ENCODE measurements at places on chromosomes 2 and 18. TPM values are rescaled to one million over a fixed set of nuclear protein-coding genes. Genes with fewer than 3 reads are reported as not detected.

DNA sequence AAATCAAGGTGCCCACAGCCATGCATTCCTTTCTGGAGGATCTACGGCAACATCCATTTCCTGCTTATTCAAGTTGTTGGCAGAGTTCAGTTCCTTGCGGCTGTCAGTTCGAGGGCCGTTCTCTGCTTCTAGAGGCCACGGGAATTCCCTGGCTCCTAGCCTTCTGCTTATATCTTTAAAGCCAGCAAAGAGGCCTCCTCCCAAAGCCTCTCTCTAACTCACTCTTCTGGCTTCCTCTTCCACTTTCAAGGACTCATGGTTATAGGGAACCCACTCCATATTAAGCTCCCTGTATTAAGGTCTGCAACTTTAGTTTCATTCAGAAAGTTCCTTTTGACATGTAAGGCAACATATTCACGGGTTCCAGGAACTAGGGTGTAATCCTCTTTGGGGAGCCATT lies 150.1 kb upstream of the RMP24 start:
- peak overlapping the region; percentile 9 for H3K27ac ChIP-seq
- H3K27me3 ChIP-seq = no peaks in the 10 kb centered on the region
- peaks cover 58% of the 10 kb centered on the region for H3K4me1 ChIP-seq
- peaks cover 21% of the 10 kb centered on the region for H3K36me3 ChIP-seq
- H3K4me3 ChIP-seq = no peak overlapping the region

DNA sequence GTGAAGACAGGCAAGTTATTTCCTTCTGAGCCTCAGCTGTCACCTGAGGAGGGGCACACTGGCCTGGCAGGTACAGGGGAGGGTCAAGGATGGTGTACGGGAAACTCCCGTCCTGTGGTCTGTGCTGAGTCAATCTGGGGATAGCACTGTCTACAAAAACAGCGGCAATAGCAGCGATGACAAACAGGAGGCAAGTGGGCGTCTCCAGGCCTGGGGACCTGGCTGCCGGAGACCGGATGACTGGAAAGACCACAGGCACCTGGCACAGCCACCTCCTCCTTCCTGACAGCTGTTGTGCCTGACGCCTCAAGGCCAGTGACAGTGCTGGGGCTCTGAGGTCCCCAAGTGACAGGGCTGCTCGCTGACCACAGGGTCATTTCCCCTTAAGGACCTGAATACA lies 202.1 kb upstream of the HS6ST1 start:
- no peak for DNase-seq
- H3K4me3 ChIP-seq = no peak overlapping the region
- H3K4me1 ChIP-seq = peaks cover 14% of the 10 kb centered on the region

- H3K4me3 ChIP-seq = no peak overlapping the region
- no peak for DNase-seq
- H3K4me1 ChIP-seq = peaks cover 12% of the 10 kb centered on the region
- H3K36me3 ChIP-seq = no peaks in the 10 kb centered on the region
Measured at GRCh38 chr2:142841788-142842187, 35.7 kb upstream of the KYNU start.

DNA sequence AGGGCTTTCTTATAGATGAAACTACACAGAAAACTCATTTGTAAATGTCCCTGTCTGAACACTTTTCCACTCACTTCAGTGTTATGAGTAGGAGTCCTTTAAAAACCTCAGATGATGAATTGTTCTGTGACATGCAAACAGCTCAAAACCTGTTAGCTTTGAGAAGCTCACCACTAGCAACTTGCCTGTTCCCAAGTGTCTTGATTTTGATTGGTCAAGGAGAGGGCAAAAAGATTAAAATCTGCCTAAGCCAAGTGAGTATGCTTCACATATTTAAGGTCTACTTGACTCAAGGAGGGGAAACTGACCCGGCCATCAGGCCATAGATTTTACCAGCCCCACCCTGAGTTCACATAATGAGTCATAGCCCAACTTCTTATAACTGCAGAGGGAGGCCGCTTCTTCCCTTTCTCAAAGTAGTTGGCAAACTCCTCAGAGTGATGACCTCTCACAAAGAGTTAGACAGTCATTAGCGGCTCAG lies 45.2 kb upstream of the MEIS1 start:
- DNase-seq = no peak
- peak overlapping the region; percentile 80 for H3K4me3 ChIP-seq

- H3K4me3 ChIP-seq = no peak overlapping the region
- H3K27me3 ChIP-seq = peaks cover 2% of the 10 kb centered on the region
- no peak for DNase-seq
- H3K4me1 ChIP-seq = no peaks in the 10 kb centered on the region
Measured at GRCh38 chr2:85986121-85986520, 97.3 kb upstream of the ST3GAL5 start.

DNA sequence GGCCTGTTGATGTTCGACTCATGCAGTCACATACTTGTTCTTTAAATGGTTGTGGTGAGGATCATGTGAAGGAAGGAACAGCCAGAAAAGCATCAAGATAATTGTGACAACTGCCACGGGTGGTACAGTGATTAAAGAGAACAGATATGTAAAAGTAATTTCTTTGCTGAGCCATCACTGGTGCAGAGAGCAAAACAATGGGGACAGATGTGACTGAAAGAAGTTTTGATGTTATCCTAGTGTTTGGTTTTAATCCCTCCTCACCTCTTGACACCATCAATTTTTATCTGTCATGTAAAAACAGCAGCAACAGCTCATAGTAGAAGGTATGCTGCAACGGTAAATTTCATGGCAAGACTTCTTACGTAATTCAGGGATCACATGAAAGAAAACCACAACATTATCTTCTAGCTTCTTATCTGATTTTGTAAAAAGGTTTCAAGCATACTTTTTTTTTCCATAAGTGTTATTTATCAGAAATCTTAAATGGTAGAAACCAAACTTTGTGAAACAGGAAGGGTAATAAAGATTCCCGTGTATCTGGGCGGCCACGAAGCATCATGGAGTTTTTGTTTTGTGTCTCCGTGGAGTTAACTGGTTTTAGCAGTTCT lies 65.2 kb downstream of the PLCL1 start:
- H3K4me1 ChIP-seq = peaks cover 18% of the 10 kb centered on the region
- H3K4me3 ChIP-seq = no peak overlapping the region
- no peak for DNase-seq
- no peak overlapping the region for H3K27ac ChIP-seq
- H3K36me3 ChIP-seq = no peaks in the 10 kb centered on the region

- no peak overlapping the region for H3K27ac ChIP-seq
- no peak for DNase-seq
- H3K27me3 ChIP-seq = no peaks in the 10 kb centered on the region
- H3K36me3 ChIP-seq = no peaks in the 10 kb centered on the region
- no peak overlapping the region for H3K4me3 ChIP-seq
Measured at GRCh38 chr2:141515931-141516330, 614.9 kb downstream of the LRP1B start.

- peaks cover 11% of the 10 kb centered on the region for H3K4me1 ChIP-seq
- no peak overlapping the region for H3K27ac ChIP-seq
- H3K36me3 ChIP-seq = peaks cover 20% of the 10 kb centered on the region
- peak; percentile 77 for DNase-seq
Measured at GRCh38 chr2:74474899-74475298, 2.4 kb upstream of the MRPL53 start.

- H3K4me1 ChIP-seq = no peaks in the 10 kb centered on the region
- H3K4me3 ChIP-seq = no peak overlapping the region
- no peak for DNase-seq
- peaks cover 28% of the 10 kb centered on the region for H3K36me3 ChIP-seq
- no peak overlapping the region for H3K27ac ChIP-seq
- H3K27me3 ChIP-seq = no peaks in the 10 kb centered on the region
Measured at GRCh38 chr2:203280428-203281064, 41.7 kb downstream of the CYP20A1 start.

DNA sequence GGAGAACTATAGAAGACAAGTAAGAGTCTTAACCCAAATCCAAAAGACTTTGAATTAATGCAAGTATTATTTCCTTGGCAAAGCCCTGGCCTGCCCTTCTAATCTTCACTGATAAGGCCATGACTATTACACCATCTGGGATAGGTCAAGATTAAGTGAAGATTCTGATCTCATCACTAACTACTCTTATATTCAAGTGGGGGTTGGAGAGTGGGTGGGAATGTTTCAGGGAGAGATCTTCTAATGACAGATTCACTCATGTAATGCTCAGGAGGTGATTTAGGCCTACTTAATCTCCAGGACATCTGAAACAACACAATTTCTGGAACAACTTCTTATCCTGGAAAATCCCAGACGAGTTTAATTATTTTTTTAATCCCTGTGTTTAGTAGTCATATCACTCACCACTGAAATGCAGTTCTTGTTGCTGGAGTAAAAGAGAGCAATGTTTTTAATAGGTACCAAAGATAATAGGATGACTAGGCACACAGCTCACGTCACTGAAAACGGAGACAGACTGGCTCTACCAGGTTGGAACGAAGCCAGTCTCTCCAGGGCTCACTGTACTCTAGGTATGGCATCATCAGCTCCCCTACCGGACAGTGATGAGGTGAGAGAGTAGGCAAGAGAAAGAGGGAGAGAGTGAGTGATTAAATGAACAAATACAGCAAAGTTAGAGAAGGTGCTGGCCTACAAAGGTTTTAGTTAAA lies 133.1 kb downstream of the NCKAP5 start:
- no peak overlapping the region for H3K4me3 ChIP-seq
- H3K27me3 ChIP-seq = no peaks in the 10 kb centered on the region
- peaks cover 9% of the 10 kb centered on the region for H3K4me1 ChIP-seq
- no peak overlapping the region for H3K27ac ChIP-seq
- no peak for DNase-seq

- H3K4me3 ChIP-seq = no peak overlapping the region
- no peaks in the 10 kb centered on the region for H3K27me3 ChIP-seq
- H3K36me3 ChIP-seq = no peaks in the 10 kb centered on the region
- no peak overlapping the region for H3K27ac ChIP-seq
- no peaks in the 10 kb centered on the region for H3K4me1 ChIP-seq
Measured at GRCh38 chr2:182890305-182890704, 23.9 kb upstream of the FRZB start.

DNA sequence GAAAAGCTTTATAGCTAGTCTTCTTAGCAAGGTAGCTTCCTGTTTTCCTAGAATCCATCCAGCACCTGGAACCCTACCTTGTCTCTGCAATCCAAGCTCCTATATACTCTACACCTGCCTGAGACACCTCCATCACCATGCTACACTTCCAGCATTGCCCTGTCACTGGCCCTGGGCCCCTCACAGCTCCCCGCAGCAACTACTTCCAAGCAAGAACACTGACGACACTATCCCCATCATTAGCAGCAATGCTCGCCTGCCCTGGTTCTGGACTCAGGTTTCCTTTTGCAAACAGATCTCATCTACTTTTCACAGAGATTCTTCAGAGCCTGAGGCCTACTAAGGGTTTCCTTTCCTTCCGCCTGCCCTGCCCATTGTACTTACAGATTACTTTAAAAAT lies 121.1 kb downstream of the DTNB start:
- H3K36me3 ChIP-seq = no peaks in the 10 kb centered on the region
- no peak overlapping the region for H3K4me3 ChIP-seq
- H3K27me3 ChIP-seq = no peaks in the 10 kb centered on the region
- peak overlapping the region; percentile 55 for H3K27ac ChIP-seq
- H3K4me1 ChIP-seq = peaks cover 16% of the 10 kb centered on the region

- H3K27me3 ChIP-seq = no peaks in the 10 kb centered on the region
- DNase-seq = no peak
- no peak overlapping the region for H3K4me3 ChIP-seq
- no peaks in the 10 kb centered on the region for H3K36me3 ChIP-seq
- peaks cover 5% of the 10 kb centered on the region for H3K4me1 ChIP-seq
Measured at GRCh38 chr2:83851066-83851465, 608.0 kb downstream of the SUCLG1 start.

GRCh38 chr2:14015113-14015630 lies 617.3 kb upstream of the LRATD1 start:
- DNase-seq = no peak
- H3K27me3 ChIP-seq = no peaks in the 10 kb centered on the region
- H3K4me1 ChIP-seq = peaks cover 6% of the 10 kb centered on the region
- no peak overlapping the region for H3K27ac ChIP-seq

- peaks cover 2% of the 10 kb centered on the region for H3K27me3 ChIP-seq
- H3K4me1 ChIP-seq = peaks cover 64% of the 10 kb centered on the region
- H3K4me3 ChIP-seq = peak within 1 kb of the TSS; percentile 97
- H3K36me3 ChIP-seq = no peaks in the 10 kb centered on the region
Measured at GRCh38 chr2:207165121-207166038, at the start of gene KLF7. KLF7 (minus strand) TSS chr2:207165948; CDS start chr2:207165568, 380 bp downstream.

DNA sequence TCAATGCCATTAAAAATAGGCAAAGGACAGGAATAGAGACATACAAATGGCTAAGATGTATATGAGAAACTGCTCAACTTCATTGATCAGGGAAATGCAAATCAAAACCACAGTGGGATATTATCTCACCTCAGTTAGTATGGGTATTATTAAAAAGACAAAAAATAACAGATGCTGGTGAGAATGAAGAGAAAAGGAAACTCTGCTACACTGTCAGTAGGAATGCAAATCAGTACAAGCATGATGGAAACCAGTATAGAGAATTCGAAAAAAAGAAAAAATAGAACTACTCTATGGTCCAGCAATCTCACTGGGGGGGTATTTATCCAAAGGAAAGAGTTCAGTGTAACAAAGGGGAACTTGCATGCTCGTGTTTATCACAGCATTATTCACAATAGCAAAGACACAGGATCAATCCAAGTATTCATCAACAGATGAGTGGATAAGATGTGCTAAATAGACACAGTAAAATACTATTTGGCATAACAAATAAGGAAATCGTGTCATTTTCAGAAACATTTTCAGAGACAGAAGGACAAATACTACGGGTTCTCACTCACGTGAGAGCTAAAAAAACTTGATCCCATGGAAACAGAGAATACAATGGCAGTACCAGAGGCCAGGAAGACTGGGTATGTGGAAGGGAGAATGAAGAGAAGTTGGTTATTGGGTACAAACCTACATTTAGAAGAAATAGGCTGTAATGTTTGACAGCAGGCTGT lies 60.6 kb downstream of the CCDC74A start:
- H3K4me1 ChIP-seq = no peaks in the 10 kb centered on the region
- H3K4me3 ChIP-seq = no peak overlapping the region
- no peak overlapping the region for H3K27ac ChIP-seq
- H3K36me3 ChIP-seq = no peaks in the 10 kb centered on the region
- DNase-seq = no peak
- no peaks in the 10 kb centered on the region for H3K27me3 ChIP-seq

- DNase-seq = no peak
- H3K4me3 ChIP-seq = no peak overlapping the region
- no peak overlapping the region for H3K27ac ChIP-seq
- H3K36me3 ChIP-seq = no peaks in the 10 kb centered on the region
Measured at GRCh38 chr2:23487735-23488492, 102.9 kb downstream of the KLHL29 start.

- H3K36me3 ChIP-seq = peaks cover 9% of the 10 kb centered on the region
- peaks cover 12% of the 10 kb centered on the region for H3K4me1 ChIP-seq
- H3K27me3 ChIP-seq = peaks cover 35% of the 10 kb centered on the region
- no peak overlapping the region for H3K27ac ChIP-seq
- no peak for DNase-seq
Measured at GRCh38 chr2:218777276-218777990, 4.5 kb upstream of the CYP27A1 start.

GRCh38 chr2:47595687-47596086 lies 187.3 kb upstream of the MSH6 start:
- DNase-seq = no peak
- H3K27me3 ChIP-seq = peaks cover 8% of the 10 kb centered on the region
- no peak overlapping the region for H3K4me3 ChIP-seq

Gene EVX2
- total RNA-seq = not detected

Gene ARL6IP6
- total RNA-seq = 40.4 TPM

Gene ARHGAP28
- 10.5 TPM for total RNA-seq

Gene CYP27C1
- 2.9 TPM for total RNA-seq

Gene GLI2
- 45.9 TPM for total RNA-seq

Gene SERPINB13
- not detected for total RNA-seq

Gene MYL1
- not detected for total RNA-seq

Gene ACVR2A
- total RNA-seq = 11.5 TPM

Gene C1QL2
- 0.55 TPM for total RNA-seq

Gene FZD7
- total RNA-seq = 153 TPM

Gene GALNT14
- 6.8 TPM for total RNA-seq

Gene CNRIP1
- 1.6 TPM for total RNA-seq

Gene ANKRD30BL
- total RNA-seq = 0.39 TPM

Gene TXNDC2
- total RNA-seq = 0.09 TPM

Data from WTC11 (cell line).